Fibroblast of lung (primary cell): ENCODE measurements at places on chromosomes 1 and 21. TPM values are rescaled to one million over a fixed set of nuclear protein-coding genes. Genes with fewer than 3 reads are reported as not detected.

GRCh38 chr1:14835725-14836124 is 237.2 kb downstream of the KAZN start:
- peak; percentile 79 for DNase-seq
- no peaks in the 10 kb centered on the region for H3K27me3 ChIP-seq
- H3K4me3 ChIP-seq, result no peak overlapping the region
- no peaks in the 10 kb centered on the region for H3K36me3 ChIP-seq

The KCND3 gene
- 0.66 and 2.3 TPM in 2 replicates for total RNA-seq

- H3K4me3 ChIP-seq, result no peak overlapping the region
- no peak overlapping the region for H3K27ac ChIP-seq
- H3K27me3 ChIP-seq, result no peaks in the 10 kb centered on the region
- no peak for DNase-seq
- H3K36me3 ChIP-seq, result no peaks in the 10 kb centered on the region
Measured at GRCh38 chr1:15388201-15388880, 21.3 kb upstream of the EFHD2 start.

- peaks cover 17% of the 10 kb centered on the region for H3K27me3 ChIP-seq
- H3K36me3 ChIP-seq, result no peaks in the 10 kb centered on the region
- H3K4me1 ChIP-seq, result no peaks in the 10 kb centered on the region
Measured at GRCh38 chr1:211501711-211502400, 9.9 kb upstream of the RD3 start.
